ENCODE measurements at places on chromosomes 5 and 9.

- no peak for DNase-seq
Measured at GRCh38 chr9:137802021-137802420, 75.6 kb upstream of the CACNA1B start.

DNA sequence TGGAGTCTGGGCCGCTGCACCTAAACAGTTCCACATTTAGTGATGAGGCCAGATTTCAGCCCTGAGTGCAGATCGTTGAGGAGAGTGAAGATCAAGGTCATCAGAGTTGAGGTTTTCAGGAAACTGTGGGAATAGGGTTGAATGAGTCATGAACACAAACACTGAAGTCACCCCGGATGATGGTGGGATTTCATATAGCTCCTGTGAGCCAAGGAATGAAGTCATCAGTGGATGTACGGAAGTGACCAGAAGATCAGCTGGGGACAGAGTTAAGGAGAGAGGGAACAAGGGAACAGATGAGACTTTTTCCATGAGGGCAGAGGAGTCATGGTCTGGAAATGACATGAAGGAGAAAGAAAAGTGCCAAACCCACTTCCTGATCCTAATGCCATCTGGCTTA is 36.5 kb downstream of the PALM2AKAP2 start:
- DNase-seq, result peak; percentile 85

- DNase-seq, result no peak
Measured at GRCh38 chr9:34686231-34686630, 4.8 kb downstream of the CCL19 start.

GRCh38 chr9:72046630-72047456 is 13.6 kb downstream of the C9orf57 start:
- no peak for DNase-seq

DNA sequence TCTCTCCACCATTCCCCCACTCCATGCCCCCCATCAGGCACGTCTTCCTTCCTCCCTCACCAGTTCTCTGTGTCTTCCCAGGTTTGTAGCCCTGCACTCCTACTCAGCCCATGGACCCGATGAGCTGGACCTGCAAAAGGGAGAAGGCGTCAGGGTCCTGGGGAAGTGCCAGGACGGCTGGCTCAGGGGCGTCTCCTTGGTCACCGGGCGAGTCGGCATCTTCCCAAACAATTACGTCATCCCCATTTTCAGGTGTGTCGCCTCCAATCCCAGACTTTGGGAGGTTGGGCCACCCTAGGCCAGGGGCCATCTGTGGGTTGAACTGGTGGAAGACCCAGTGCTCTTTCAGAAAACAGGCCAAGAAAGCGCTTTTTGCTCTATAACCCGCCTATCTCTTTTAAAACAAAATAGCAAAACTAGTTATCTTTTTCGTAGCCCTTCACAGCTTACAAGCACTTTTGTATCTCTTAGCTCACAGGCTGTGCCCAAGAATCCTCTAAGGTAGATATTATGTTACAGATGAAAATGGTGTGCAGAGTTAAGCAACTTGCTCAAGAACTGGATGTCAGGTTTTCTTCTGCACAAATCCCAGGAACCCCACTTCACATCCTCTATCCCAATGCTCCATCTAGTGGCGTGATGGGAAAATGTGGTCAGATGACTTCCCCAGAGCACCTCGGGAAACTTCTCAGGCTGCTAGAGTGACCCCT is 56.2 kb downstream of the PLAC8L1 start:
- peak; percentile 44 for DNase-seq

DNA sequence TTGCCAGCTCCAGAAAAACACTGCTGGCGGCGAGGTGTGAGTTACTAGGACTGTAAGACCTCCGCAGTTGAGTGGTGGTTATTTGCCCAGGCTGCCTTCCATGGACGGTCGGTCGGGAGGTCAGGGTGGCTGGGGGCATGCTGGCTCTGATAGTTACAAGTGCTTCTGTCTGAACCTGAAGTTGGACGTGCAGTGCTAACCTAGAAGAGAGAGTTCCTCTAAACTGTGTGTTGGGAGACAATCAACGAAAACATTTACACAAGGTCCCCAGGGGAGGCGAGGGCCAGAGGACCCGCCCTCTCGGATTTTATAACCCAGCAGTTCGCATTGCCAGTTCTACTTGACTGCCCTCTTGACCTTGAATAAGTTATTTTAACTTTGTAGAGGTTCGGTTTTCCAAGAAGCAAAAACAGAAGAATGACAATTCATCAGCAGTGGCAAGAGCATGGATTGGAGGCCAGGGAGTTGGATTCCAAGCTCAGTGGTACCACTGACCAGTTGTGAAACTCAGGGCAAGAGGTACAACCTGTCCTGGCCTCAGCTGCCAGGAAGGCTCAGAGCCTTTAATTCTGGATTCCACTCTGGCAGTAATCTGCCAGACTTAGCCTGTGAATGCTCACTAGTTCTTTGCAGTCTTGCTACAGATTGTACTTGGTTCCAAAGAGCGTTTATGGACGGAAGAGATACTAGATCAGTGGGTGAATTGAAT is 28.7 kb upstream of the PDE8B start:
- no peak for DNase-seq

DNA sequence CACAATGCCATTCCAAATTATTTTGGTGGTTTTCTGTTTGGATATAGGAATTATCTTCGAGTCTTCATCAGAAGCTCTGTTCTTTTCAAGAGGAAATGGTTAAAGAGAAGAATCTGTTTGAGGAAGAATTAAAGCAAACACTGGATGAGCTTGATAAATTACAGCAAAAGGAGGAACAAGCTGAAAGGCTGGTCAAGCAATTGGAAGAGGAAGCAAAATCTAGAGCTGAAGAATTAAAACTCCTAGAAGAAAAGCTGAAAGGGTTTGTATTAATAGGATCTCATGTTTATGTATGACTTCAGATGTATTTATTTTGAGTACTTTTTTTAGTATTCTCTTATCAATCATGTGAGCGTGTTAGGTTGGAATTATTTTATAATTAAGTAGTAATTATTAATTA is 15.0 kb downstream of the HMMR start:
- DNase-seq, result no peak

DNA sequence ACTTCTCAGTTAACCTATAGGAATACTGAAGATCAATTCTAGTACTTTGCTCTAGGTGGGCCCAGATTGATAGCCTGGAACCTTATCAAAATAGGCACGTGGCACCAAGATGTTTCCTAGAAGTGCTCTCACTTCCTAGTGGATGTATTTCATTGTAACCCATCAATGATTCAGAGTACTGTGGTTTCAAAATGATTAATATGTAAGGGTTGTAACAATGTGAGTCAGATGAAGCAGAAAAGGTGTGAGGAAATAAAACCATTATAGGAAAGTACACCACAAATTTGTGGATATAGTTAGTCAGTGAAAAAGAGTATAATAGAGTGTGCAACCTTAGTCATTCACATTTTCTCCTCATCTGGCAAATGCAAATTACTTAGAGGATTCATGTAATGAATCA is 177.3 kb upstream of the FST start:
- no peak for DNase-seq

DNA sequence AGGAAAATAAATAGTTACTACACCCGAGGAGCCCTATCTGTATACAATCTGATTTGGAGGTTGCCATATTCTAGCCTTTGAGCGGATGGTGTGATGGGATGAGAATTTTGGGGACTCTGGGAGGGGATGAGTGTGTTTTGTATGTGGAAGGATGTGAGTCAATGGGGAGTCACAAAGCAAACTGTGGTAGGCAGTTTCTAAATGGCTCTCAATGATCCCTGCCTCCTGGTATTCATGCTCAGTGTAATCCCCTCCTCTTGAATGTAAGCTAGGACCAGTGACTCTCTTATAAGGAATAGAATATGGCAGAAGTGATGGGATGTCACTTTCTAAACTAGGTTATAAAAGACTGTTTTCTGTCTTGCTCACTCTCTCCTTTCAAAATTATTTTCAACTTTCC is 205.7 kb upstream of the RIOK2 start:
- no peak for DNase-seq

DNA sequence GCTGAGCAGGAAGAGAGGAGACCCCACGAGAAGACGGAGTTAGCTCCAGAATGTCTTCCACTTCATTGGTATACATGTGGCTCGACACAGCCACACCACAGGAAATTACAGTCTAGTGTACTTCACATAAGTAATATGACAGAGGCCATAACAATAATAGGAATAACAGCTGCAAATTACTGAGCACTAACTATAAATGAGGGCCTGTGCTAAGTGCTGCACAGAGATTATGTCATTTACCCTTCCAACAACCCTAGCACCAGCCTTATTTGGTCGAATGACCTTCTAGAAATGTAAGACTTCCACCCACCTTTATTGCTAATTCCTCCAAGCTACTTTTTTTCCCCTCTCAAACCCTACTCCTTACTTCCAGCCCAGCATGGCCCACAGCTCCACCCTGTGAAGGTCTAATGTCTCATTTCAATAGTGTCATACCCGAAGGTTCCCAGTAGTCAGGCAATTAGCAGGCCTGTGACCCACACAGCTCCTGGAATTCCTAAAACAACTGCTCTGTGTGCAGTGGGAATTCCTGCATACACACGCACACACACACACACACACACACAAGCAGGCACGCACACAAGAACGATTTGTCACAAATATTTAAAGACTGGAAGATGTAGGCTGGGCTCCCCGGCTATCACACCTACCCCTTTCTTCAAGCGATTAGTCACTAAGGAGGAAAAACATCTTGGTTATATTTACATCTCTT is 134.5 kb downstream of the FRMD3 start:
- DNase-seq, result peak; percentile 3

GRCh38 chr5:153470736-153471135 is 19.7 kb upstream of the GRIA1 start:
- no peak for DNase-seq

- DNase-seq, result peak; percentile 28
Measured at GRCh38 chr5:149636861-149637246, 55.6 kb downstream of the ARHGEF37 start.

GRCh38 chr9:7392148-7392547 is 407.4 kb downstream of the DMAC1 start:
- DNase-seq, result no peak

GRCh38 chr9:126692041-126692758 is 78.5 kb downstream of the LMX1B start:
- no peak for DNase-seq

- no peak for DNase-seq
Measured at GRCh38 chr9:127445851-127446712, 5.1 kb downstream of the RPL12 start.

DNA sequence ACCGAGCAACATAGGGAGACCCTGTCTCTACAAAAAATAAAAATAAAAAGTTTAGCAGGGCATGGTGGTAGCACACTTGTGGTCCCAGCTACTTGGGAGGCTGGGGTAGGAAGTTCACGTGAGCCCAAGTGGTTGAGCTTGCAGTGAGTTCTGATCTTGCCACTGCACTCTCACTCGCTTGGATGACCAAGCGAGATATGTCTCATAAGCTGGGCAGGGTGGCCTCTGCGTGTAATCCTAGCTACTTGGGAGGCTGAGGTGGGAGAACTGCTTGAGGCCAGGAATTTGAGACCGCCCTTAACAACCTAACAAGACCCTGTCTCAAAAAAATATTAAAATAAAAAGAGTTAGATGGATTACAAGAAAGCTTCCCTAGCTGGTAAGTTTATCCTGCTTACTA is 32.5 kb downstream of the RASA1 start:
- no peak for DNase-seq

- DNase-seq, result no peak
Measured at GRCh38 chr9:110714314-110714713, 45.7 kb downstream of the MUSK start.

Measured in AG09319 (cell line).